ENCODE measurements at places on chromosomes 16 and 17. TPM values are rescaled to one million over a fixed set of nuclear protein-coding genes. Genes with fewer than 3 reads are reported as not detected.
A peak's percentile ranks its signal among the peaks of the same experiment; 100 is the strongest.

DNA sequence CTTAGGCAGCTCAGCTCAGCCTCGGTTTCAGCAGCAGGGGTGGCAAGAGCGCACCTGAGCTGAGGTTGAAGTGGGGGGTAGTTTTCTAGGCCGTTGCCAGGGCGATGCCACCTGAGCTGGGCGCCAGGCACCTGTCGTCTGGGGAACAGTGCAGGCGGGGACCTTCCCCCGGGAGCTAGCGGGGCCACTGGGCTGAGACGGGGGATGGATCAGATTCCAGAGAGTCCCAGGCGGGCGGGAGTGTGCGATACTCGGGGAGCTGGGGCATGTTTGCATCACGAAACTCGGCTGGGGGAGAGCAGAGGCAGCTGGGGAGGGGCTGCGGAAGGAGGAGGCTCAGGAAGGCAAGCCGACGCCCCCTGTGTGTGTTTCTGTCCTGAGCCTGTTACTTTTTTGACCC, 477 bp upstream of the CLDN9 start:
- no peak for DNase-seq

- no peak for DNase-seq
Observed at GRCh38 chr17:33371377-33371776, 78.3 kb upstream of the ASIC2 start.

GRCh38 chr17:81487487-81488275, 24.9 kb downstream of the ACTG1 start:
- DNase-seq, result no peak

- DNase-seq, result no peak
Observed at GRCh38 chr17:28545141-28545503, 7.3 kb downstream of the UNC119 start.

GRCh38 chr17:65855245-65855644, 293.8 kb upstream of the AXIN2 start:
- peak; percentile 66 for DNase-seq

- DNase-seq, result no peak
Observed at GRCh38 chr17:75861927-75862317, 6.8 kb upstream of the WBP2 start.

The NDRG4 gene
- total RNA-seq, result 8.6 TPM

The SLFN12L gene
- total RNA-seq, result 0.17 TPM

The SULT1A1 gene
- 23.1 TPM for total RNA-seq

All from HCT116 (cell line).